ENCODE measurements at places on chromosomes 7 and 10. TPM values are rescaled to one million over a fixed set of nuclear protein-coding genes. Genes with fewer than 3 reads are reported as not detected.

The TRPV5 gene
- total RNA-seq, result not detected

The RBM20 gene
- total RNA-seq, result 3.3 TPM

The MNX1 gene
- total RNA-seq, result 1.4 TPM

The PKD2L1 gene
- total RNA-seq, result 0.46 TPM

The HPSE2 gene
- total RNA-seq, result 47.3 TPM

The LRRC18 gene
- 4.5 TPM for total RNA-seq

The DENND2A gene
- total RNA-seq, result 32.4 TPM

The COA1 gene
- 47.7 TPM for total RNA-seq

The CUEDC2 gene
- total RNA-seq, result 46.0 TPM

The UPK3B gene
- 12.4 TPM for total RNA-seq

The SUMF2 gene
- total RNA-seq, result 141 TPM

The WDFY4 gene
- total RNA-seq, result 11.9 TPM

The RTKN2 gene
- 34.7 TPM for total RNA-seq

The CNTNAP2 gene
- 0.43 TPM for total RNA-seq
